ENCODE measurements at places on chromosomes 3 and 15.

DNA sequence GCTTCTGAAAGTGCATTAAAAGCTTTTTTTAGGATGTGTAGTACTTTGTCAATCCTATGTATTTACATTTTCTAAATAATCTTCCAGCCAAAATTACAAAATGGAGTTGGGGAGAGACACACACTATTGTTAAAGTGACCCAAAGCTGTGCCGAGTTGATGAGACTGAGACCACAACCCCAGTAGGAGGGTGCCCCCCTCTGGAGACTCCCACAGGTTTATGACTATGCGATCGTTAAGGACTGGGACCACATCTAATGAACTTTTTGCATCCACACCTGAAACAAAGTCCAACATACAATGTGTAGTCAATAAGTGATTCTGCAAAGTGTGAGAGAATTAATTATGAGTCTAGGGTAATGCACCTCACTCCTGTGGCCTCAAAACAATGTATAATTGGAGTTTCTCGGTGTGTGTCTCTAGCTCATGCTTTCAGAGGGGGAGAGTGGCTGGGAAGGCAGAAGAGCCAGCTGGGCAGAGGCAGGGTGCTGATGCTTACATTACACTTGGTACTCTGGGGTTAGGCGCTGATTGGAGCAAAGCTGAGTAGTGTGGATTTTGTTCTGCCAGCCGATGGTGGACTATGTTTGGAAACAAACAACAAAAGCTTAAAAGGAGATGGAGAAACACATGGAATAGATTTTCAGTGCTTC, 102.8 kb downstream of the KCNH8 start:
- DNase-seq = no peak

DNA sequence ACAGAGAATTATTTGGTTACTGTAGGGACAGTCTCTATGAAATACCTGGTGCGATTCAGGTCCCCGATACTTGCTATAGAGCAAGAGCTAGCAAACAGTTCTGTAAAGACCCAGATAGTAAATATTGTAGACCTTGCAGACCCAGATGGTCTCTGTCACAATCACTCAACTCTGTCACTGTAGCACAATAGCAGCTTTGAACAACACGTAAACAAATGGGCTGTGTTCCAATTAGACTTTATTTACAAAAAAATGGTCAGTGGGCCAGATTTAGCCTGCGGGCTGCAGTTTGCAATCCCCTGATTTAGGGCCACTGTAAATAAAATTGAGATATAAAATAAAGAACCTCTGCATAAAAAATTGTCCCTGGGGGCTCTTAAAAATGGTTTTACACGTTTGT, 127.7 kb downstream of the SV2B start:
- DNase-seq = no peak

DNA sequence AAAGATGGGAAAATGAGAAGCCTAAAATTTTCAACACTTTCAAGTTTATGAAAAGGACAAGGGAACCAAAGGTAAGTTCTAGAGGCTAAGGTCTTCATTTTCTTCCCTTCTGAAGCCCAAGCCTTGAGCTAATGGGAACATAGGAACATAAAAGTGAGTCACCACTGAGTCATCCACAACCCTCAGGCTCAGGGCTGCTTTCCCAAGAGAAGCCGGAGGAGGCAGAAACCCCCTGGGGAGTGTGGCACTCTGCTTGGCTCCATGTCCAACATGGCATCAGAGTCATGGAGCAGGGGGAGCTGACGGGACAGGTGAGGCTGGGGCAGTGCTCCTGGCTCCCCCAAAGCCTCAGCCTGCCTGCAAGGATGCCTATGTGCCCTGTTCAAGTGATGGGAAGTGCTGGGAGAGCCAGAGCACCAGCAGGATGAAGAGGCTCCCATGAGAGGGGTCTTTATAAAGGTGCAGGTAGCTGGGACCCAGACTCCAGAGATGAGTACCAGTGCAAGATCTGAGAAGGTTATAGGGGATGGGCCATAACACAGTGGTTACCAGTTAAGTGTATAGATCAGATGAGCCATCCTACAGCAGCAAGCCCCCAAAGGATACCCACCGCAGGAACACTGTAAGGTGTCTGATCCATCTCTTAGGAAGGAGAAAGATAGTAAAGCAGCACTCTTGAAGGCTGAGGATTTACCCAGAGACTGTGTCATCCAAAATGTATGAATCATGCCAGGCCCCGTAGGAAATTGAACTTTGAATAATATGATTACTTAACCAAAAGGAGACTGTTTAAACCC, 31.8 kb upstream of the RYR3 start:
- no peak for DNase-seq

DNA sequence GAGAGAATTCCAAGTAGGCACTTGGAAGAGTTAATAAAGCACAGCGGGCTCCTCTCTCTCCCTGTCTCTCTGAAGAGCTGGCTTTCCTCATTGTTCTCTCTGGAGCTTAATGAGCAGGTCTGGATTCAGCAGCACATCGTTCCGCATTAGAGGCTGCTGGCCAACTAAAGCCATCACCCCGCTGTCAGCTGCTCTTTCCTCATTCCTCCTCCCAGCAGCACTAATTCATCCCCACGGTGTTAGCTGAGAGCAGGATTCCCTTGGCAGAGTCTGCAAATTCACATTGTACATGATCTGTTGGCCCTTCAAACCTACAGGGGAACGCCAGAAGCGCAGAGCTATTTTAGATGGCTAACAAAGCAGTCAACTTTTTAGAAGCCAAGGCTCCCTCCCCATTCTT, 44.2 kb downstream of the SGO1 start:
- DNase-seq = no peak

DNA sequence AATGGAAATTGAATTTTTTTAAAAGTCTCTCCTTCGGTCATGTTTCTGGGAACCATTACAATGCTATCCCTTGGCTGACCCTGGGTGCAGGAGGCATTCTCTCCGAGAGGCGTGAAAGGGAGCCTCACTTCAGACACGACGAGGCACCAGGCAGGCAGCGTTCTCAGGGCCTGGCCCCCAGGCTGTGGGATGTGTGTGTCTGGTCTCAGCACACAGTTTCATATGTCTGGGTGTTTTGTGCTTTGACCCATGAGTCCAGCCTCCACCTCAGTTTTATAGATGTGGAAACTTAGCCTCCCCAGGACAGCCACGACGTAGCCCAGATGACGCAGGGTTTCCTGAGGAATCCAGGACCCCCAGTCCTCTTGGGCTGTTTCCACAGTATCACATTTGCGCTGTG, 34.0 kb downstream of the FGD5 start:
- DNase-seq = no peak

DNA sequence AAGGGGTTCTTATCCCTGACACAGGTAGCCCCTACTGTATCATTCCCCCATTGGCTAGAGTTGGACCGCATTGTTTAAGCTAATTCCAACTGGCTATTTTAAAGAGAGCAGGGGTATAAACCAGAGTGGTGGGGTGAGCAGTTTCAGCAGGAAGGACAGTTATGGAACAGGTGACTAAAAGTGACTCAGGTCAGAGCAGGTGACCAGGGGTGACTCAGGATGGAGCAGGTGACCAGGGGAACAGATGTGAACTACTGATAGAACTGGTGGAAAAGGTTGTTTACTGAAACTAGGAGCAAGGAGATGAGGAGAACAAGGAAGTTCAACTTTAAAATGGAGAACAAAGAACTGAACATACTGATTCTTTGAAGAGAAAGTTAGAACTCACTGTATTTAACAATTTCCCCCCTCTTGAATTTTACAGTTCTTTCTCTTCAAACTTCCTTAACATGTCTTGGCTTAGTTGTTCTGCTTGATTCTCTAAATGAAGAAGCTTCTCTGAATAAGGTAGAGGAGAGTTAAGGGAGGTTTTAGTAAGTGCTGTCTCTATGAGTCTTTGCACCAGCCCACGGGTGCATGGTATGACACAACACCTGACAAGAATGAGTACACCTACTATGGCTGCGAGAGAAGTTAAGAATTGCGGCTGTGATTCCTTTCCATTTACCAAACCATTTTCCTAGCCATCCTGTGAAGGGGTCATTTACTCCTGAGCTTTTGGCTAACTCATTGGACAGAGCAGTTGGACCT, 83.4 kb upstream of the WNT7A start:
- no peak for DNase-seq

DNA sequence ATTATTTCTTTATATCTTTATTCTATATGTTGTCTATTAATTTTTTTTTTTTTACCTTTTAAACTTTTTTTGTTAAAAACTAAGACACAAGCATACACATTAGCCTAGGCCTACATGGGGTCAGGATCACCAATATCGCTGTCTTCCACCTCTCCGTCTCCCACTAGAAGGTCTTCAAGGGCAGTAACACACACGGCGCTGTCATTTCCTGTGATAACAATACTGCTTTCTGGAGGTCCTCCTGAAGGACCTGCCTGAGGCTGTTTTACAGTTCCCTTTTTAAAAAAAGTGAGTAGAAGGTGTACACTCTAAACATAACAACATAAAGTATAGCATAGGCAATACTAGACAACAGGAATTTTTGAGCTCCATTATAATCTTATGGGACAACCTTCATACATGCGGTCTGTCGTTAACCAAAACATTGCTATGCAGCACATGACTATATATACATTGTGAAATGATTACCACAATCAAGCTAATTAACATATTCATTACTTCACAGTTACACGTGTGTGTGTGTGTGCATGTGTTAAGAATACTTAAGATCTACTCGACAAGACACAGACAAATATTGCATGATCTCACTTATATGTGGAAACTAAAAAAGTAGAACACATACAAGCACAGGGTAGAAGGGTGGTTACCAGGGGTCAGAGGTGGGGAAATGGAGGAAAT, 20.8 kb downstream of the RAB6B start:
- no peak for DNase-seq

GRCh38 chr3:45553469-45553974, 41.0 kb upstream of the LIMD1 start:
- DNase-seq = peak; percentile 34

- DNase-seq = peak; percentile 3
Observed at GRCh38 chr15:25181293-25182097, 226.7 kb downstream of the SNRPN start.

DNA sequence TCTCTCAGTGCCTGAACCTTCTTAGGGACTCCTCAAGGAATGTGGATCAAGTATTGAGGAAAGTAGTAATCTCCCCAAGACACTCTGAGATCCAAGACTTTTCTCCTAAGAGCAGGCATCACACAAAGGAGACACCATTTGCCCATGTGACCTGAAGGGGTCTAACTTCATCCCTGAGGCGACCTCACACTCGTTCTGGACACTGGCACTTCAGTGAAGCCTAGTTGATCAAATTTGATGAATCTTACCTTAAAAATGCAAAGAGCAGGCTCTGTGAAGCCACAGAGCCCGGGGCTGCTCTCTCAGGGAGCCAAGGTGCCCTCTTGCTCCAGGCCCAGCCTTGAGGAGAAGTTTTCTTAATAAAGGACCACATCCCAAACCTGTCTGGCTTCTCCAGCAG, 64.3 kb downstream of the SCN11A start:
- DNase-seq = no peak

Measured in GM12892 (cell line).